ENCODE measurements at places on chromosomes 3 and 15.

DNA sequence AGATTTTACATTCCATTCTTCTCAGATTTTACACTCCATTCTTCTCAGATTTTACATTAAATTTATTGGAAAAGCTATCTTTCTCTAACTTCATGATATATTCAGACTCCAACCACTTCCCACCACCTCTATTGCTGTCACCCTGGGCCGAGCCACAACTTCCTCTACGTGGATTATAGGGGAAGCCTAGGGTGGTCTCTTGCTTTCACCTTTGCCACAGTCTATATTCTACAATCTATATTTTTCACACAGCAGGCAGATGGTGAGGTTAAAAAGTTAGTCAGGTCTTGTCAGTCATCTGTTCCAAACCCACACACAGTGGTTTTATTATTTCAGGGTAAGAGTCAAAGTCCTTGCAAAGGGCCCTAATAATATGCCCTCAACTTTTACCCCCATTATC lies 370.8 kb upstream of the SUCLG2 start:
- DNase-seq: no peak

GRCh38 chr3:20852712-20853111 lies 666.7 kb upstream of the SGO1 start:
- DNase-seq: no peak

DNA sequence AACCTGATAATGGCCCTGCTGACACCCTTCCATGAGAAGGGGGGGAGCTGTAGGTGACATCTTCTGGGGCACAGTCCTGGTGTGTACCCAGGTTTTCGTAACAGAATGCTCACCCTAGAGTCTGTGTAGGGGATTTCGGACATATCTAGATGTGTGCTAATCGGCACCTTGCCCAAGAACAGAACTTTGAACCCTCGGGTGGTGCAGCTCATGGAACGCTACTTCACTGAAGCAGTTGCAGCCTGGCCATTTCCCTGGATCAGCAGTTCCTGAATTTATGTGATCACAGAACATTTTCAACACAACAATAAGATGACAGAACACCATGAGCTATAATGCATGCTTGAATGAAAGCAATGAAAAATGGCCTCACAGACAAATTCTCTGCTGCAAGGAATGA lies 57.5 kb upstream of the MUC13 start:
- DNase-seq: no peak

- no peak for DNase-seq
These were observed 103.2 kb downstream of the SST start for GRCh38 chr3:187567021-187567420.

DNA sequence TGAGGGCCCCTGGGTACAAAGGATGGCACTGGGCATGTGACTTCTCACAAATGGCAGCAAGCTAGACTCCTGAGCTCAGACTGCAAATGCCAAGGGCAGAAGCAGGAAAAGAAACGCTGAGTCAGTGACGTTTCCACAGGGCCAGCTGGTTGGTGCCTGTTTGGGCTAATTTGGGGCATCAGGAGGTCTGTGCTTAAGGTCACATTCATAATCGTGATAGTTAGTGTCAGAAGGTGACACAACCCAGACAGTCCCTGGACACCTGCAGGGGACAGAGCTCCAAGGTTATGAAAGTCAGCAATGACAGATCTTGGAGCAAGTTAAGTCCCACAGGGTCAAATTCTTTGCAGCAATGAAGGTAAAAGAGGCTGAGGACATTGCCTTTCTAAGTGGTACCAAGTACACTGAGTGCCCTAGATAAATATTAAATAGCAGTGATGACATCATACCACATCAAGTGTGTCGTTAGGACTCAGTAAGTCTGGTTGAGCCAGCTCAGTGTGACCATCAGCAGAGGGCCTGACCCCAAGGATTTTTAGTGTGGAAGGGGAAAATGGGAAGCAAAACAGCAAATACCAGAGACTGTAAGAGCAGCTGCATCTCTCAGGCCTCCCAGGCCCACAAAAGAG lies 556.9 kb upstream of the CFAP20DC start:
- no peak for DNase-seq

GRCh38 chr15:70566047-70566835 lies 197.1 kb downstream of the UACA start:
- no peak for DNase-seq

DNA sequence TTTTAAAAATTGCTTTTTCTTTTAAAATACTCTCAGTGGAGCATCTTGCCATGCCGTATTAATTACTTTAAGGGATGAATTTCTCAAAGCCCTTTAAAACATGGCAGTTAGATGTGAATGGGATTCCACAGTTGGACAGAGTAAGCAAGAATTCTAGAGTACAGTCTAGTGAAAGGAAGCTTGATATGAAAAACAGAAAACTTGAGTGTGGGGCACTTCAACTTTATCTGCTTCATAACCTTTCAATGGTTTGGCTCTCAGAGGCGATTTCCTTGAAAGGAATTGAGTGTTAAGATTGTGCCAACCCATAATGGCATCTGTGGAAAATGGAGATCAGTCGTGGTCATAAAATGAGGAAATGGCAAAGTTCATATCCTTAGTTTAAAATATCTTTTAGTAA lies 127.7 kb upstream of the SAMMSON start:
- DNase-seq: no peak

- no peak for DNase-seq
These were observed 93.3 kb downstream of the TRIM42 start for GRCh38 chr3:140770977-140771667.

DNA sequence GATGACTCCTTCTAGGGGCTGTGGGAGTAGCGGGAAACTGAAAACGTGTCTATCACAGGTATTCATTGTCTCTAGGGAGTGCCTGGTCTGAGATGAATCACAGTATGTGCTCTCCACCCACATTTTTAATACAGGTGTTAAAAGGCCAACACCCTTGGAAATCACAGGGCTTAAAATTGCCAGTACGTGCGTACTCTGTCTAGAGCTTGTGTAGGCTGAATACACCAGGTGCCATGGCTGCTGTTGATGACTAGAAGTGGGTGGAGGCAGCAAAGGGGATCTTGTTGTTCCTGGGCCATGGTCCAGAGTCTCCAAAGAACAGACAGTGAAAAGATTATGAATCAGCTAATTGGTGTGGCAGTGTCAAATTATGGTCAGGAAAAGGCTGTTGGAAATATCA lies 35.1 kb upstream of the P3H2 start:
- no peak for DNase-seq

GRCh38 chr3:2650746-2651145 lies 459.4 kb downstream of the IL5RA start:
- DNase-seq: no peak

DNA sequence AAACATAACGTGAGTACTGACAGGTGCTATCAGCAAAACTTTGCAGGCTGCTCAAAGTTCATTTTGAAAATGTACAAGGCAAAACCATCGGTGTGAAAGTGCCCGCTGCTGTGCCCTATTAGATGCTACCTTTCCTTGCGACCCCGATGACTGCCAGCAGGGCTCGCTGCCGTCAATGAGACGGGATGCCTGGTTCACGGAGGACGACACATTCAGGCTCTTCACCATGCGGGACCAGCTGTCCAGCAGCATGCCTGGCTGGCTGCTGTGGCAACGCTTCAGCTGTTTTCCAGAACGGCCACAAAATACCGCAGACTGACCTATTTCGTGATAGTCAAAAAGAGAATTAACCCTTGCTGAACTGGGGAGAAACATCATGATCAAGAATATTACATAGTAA lies 92.7 kb upstream of the OCA2 start:
- DNase-seq: no peak

DNA sequence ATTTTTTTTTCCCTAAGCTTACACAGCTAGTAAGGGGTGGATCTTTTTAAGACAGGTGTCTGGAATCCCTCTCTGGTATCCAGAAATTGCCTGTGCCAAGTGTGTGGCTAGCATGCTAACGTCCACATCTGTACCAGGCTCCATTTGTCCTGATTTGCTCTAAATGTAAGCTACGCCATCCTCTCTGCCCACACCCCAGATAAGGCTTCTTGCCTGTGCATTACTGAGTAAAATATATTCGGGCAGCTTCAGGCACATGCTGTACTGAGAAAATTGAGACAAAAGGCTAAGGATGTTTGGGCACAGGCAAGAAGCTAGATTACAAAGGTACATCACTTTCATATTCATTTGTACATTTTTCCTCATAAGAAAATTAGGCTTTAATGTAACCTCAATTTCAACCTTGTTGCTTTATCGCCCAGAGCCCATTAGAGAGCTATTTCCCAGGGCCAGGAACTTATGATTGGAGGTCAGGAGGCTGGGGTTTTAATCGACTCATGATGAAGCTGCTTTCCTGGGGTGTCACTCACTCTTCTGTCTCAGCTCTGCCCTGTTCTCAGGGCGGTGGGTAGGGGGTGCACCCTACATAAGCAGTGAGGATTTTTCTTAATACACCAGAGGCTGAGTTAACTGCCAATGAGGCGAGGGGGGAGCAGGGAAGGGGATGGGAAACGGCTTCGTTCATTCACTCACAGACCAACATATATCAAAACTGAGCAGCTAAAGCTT lies 106.3 kb downstream of the RORA start:
- DNase-seq: no peak

DNA sequence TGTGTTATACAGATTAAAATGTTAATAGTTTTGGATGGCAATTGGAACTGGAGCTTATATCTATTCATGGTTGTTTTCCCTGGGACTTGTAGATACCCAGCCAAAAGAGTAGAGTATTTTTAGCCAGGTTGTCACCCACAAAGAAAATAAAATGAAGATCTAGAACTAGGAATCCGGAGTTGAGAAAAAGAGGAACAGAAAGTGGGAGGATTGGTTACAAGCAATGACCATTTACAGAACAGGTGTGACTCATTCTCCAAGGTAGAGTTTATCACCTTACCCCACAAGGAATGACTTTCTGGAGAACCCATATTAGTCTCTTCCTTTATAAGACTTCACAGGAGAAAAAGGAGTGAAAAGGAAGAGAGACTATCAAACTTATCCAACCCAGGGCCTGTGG lies 99.8 kb downstream of the TMEM108 start:
- DNase-seq: no peak

DNA sequence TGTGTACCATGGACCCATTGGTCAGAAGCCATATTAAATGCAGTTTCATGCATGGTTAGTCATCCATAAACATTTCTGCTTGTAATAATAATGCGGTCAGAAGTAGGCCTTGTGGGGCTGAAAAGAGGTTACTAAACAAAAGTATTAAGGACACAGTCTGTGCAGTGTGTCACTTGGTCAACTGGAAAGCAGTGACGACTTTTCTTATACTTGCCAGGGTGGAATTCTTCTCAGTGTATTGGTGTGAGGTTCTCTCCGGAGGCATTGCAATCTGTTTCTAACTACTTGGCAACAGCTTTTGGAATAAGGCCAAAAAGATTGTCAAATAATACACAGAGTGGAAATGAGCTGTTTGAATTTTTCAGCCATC lies 46.8 kb downstream of the CHL1 start:
- DNase-seq: no peak

GRCh38 chr15:28891588-28891987 lies 5.8 kb downstream of the APBA2 start:
- DNase-seq: no peak

DNA sequence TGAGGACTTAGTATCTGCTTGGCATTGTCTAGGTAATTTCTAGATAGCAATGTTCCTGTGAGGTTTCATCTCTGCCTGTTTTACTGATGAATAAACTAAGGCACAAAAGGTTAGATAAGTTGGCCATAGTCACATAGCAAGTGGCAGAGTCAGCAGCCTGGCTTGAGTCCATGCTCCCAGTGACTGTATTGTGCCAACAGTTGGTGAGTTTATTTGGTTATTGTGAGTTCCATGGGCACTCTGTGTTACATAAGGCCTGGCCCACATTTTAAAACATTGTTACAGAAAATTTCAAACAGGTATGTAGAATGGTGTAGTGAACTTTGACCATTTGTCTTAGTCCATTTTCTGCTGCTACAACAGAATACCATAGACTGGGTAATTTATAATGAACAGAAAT lies 15.2 kb downstream of the MCM2 start:
- DNase-seq: no peak

- peak; percentile 9 for DNase-seq
These were observed 106.6 kb downstream of the SSR3 start for GRCh38 chr3:156448300-156448699.

DNA sequence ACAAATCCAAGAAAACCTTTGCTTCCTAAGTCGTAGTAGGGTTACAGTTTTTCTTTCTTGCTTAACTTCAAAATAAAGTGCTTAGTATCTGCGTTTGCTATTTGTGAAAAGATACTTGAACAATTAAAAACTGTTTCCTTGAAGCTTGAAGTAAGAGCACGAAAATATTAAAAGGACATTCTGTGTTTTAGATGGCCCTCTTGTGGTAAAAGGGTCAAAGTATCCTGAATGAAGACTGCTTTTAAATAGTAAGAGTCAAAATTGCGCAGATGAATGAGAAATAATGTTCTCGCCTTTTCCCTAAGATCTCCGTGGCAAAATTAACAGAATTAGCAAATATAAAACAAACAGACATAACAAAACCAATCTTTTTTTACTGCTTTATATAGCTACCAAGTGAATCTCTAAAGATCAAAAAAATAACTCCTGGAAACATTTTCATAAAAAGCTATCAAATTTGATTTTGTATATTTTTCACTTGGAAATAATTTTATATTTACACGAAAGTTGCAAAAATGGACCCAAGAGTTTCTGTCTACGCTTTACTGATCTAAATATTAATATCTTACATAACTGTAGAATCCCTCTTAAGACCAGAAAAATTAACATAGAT lies 175.4 kb downstream of the MBNL1 start:
- DNase-seq: no peak

DNA sequence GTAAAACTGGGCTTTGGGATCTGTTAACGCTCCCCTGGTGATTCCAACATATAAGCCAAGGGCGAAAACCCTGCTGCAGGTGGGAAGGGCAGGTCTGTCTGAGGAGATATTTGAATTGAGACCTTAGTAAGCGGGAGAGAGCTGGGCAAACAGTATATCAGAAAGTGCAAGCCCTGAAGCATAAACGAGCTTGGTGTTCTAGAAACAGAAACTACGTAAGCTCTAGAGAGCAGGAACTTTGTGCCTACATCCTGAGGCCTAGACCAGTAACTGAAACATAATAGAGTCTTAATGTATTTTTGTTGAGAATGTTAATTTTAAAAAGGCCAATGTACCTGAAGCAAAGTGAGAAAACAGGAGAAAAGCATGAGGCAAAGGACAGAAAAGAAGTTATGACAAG lies 62.9 kb upstream of the FSIP1 start:
- DNase-seq: no peak

GRCh38 chr15:82047453-82048400 lies 1.9 kb upstream of the MEX3B start:
- no peak for DNase-seq

- DNase-seq: no peak
These were observed 43.3 kb downstream of the ASB7 start for GRCh38 chr15:100645671-100646070.

GRCh38 chr3:49638445-49638844 lies 35.7 kb upstream of the APEH start:
- DNase-seq: no peak

GRCh38 chr3:55750525-55750924 lies 263.4 kb upstream of the WNT5A start:
- no peak for DNase-seq

- DNase-seq: no peak
These were observed 145.8 kb upstream of the NECTIN3 start for GRCh38 chr3:110925798-110926197.

GRCh38 chr3:166199491-166199890 lies 362.3 kb upstream of the BCHE start:
- no peak for DNase-seq

- DNase-seq: no peak
These were observed 33.5 kb downstream of the DNAJB8 start for GRCh38 chr3:128432971-128433836.

GRCh38 chr3:46395766-46396530 lies 10.9 kb downstream of the CCR5AS start:
- no peak for DNase-seq

- DNase-seq: no peak
These were observed 42.9 kb downstream of the MUC4 start for GRCh38 chr3:195768831-195769303.

Measured in stimulated activated CD8-positive, alpha-beta memory T cell treated with anti-CD3 and anti-CD28 coated beads, Interleukin-7, amount 100 ng/mL, for 48 hours (primary cell).